ENCODE measurements at places on chromosomes 16 and 17.

DNA sequence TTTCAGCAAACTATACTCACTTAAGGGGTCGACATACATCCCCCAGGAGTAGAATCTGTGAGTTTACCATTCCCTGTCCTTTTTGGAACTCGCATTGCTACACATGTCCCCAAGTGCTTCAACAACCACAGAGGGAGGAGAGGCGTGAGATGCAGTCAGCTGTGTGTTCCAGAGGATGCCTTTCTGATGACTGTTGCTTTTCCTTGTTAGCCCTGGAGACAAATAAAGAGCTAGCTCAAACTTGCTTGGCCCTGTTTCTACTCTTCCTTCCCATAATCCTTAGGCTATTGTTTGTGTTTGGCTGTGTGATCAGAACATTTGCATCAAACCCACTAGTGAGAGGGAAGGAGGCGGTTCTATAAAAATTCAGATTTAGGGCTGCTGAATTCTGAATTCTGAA, 264.0 kb downstream of the ENGASE start:
- no peak overlapping the region for H3K27ac ChIP-seq
- H3K4me1 ChIP-seq = no peaks in the 10 kb centered on the region
- peaks cover 56% of the 10 kb centered on the region for H3K27me3 ChIP-seq
- no peak overlapping the region for H3K4me3 ChIP-seq

- H3K36me3 ChIP-seq = no peaks in the 10 kb centered on the region
- peaks cover 52% of the 10 kb centered on the region for H3K4me1 ChIP-seq
- peaks cover 9% of the 10 kb centered on the region for H3K27me3 ChIP-seq
Measured at GRCh38 chr17:50430821-50431618, 5.0 kb downstream of the ACSF2 start.

DNA sequence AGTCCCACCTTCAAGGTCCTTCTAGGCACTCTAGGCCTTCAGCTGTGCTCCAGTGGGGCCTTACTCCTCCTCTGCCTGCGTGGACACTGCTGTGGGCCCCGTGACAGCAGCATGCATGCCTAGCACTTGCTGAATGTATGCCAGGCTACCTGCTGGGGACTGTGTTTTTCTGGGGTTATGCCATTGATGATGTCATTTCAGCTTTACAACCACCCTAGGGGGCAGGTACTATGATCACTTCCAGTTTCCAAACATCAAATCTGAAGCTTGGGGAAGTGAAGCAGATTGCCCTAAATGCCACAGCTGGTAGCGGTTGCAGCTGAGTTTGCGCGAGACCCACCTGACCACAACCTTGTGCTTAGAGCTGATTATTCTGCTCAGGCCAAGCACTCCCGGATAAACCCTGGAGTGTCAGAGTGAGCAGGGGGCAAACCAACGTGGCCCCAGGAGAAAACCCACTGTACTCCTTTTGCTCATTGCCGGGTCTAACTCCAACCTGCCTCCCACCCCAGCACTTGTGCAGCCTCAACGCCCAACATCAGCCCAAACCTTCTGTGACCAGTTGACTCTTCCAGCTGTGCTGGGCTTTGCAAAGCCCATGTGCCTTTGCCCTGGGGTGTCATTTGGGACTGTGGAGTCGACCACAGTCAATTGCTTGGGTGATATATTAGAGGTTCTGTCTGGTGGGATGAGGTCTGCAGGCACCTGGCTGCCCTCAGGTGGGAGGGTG, 168.4 kb downstream of the ENGASE start:
- no peaks in the 10 kb centered on the region for H3K36me3 ChIP-seq
- H3K4me3 ChIP-seq = no peak overlapping the region
- peaks cover 43% of the 10 kb centered on the region for H3K27me3 ChIP-seq
- peaks cover 12% of the 10 kb centered on the region for H3K4me1 ChIP-seq
- no peak overlapping the region for H3K27ac ChIP-seq

- DNase-seq = no peak
- H3K36me3 ChIP-seq = peaks cover 46% of the 10 kb centered on the region
- H3K4me3 ChIP-seq = no peak overlapping the region
- no peaks in the 10 kb centered on the region for H3K27me3 ChIP-seq
Measured at GRCh38 chr17:27319541-27320221, 25.8 kb downstream of the WSB1 start.

DNA sequence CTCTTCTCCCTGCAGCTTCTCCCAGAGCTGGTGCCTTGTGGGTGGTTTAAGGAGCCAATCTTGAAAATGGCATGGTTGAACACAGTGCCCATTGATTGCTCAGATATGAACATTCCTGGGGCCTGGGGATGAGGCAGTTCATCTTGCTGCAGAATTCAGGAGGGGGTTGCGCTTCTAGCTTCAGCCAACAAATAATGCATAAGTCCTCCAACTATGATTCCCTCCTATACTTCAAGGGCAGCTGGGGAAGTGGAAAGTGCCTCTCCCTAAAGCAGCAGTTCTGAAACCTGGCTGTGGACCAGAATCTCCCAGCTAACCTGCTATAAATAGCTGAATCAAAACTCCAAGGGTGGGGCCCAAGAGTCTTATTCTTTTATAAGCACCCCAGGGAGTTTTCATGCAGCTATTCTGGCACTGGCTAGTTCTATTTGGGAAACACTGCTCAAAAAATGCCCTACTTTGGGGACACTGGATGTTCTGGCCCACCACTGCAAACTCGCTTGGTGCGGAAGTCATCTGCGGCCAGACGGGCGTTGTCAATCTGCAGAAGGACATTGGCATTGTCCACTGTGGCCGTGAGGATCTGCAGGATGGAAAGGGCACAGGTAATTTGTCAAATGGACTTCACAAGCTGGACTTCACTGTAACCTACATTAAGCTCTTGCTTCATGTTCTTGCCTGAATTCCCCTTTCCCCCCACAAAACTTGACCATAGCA, 130.3 kb downstream of the CCDC144A start:
- no peaks in the 10 kb centered on the region for H3K36me3 ChIP-seq
- no peaks in the 10 kb centered on the region for H3K4me1 ChIP-seq
- H3K4me3 ChIP-seq = no peak overlapping the region
- H3K27ac ChIP-seq = no peak overlapping the region
- DNase-seq = no peak
